Activated CD8-positive, alpha-beta memory T cell treated with anti-CD3 and anti-CD28 coated beads for 1 hour (primary cell): ENCODE measurements at places on chromosomes 13 and 19.

DNA sequence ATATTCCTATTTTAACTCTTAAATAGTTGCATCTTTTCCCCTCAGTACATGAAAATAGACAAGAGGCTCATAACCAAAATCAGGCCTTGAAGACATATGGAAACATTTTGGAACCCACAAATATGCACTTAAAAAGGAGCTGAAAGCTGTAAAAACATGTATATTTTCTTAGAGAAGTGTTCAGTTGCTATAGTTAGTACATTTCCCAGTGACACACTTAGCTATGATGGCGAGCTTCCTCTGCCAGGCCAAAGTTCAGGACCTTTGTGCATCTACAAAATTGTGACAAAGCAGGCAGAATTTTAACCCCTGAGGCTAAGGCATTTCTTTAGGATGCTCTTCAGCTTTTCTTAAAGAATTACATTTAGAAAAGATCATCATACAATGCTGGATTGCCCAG lies 54.5 kb downstream of the RCBTB2 start:
- DNase-seq, result no peak

- no peak for DNase-seq
Observed at GRCh38 chr19:6765738-6766356, 1.4 kb downstream of the SH2D3A start.

DNA sequence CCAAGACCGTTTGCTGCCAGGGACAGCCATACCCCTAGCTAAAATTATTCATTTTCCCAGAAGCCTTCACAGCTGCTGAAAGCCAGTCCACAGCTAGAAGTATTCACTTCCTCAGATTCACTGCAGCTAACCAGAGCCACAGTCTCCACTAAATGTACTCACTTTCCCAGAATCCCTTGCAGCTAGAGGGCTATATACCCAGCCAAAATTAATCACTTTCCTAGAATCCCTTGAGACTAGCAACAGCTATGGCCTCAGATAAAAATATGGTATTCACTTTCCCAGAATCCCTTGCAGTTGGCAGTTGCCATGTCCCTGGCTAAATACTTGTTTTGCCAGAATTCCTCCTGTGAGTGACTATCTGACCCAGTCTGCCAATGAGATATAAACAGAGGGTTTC lies 13.8 kb upstream of the MEIS3 start:
- DNase-seq, result no peak

DNA sequence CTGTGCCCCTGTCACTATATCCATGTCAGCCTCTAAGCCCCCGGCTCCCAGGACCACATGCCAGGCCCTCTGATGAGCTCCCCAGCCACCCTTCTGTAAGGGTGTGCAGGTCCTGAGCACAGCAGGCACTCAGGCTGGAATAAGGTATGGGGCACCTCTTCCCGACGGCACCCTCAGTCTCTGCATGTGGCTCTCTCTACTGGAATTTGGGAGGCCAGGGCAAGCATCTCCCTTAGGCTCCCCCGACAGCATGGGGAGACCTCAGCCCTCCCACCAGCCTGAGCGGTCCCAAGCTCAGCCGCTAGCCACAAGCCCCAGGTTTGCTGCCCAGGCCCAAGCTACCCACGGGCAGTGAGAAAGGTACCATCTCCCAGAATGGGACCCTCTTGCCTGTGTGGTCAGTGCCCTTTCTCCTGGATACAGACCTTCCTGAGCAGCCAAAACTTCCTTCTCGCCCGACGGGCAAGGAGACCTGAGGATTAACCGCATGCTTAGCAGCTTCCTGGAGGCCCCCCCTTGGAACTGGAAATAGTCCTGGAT lies 22.5 kb upstream of the C19orf12 start:
- no peak for DNase-seq

- DNase-seq, result no peak
Observed at GRCh38 chr13:111914241-111915103, 152.5 kb upstream of the SOX1 start.

DNA sequence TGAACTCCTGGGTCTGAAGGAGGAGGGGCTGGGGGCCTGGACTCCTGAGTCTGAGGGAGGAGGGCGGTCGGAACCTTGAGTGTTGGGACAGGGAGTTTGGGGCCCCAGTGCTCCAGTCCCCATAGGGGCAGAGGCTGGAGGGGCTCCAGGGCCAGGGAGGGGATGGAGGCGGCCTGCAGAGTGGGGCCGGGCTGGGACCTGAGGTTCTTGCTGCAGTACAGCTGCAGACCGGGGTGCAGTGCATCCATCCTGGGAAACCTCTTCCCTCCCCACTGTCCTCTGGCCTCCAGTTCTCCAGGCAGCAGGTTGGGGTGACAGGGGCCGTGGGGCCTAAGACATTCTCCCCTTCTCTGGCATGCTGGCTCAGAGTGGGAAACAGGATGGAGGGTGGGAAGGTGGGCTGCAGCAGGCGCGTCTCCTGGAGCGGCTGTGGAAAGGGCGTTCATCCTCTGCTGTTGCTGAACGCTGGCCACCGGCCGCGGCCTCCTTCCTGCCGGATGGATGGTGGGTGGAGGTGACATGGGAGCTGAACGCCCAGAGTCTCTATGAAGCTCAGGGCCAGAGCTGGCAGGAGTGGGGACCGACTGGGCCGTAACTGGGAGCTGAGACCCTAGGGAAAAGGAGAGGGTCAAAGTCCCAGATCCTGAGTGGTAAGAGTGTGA lies 1.6 kb downstream of the BRSK1 start:
- no peak for DNase-seq

GRCh38 chr19:40717880-40718773 lies 1.2 kb downstream of the ITPKC start:
- no peak for DNase-seq

- DNase-seq, result no peak
Observed at GRCh38 chr19:11769995-11770394, 3.2 kb downstream of the ZNF441 start.

- DNase-seq, result no peak
Observed at GRCh38 chr19:39497996-39498797, 550 bp upstream of the DLL3 start.

- DNase-seq, result no peak
Observed at GRCh38 chr13:26831336-26831908, 70.8 kb upstream of the GPR12 start.
